NB4 (cell line): ENCODE measurements at places on chromosomes 2 and 18.

DNA sequence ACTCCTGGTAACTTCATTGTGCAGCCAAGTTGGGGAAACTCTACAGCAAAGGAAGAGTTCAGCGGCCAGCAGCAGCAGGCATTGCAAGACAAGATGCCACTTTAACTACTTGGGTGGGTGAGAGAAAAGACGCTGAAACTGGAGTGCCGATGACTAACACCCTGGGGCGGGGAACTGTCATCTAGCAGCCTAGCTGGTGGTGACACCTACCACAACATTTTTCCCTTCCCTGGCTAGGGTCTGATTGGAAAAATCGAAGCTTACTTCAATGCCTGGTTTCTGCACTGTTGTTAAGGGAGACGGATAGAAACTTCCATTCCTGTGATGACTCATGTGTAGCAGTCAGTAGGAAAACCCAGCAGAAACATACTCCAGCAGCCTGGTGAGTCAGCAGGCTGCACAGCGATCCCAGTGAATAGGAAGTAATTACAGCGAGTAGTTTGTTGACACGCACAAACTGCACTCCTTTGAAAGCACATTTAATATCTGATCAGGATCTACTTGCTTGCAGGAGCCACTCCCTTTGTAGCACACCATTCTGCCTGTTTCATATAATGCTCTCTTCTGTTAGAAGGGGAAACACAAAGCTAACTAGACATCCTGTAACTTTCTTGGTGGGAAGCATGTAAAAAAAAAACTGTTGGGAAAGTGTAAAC, 62.1 kb upstream of the MAPRE2 start:
- DNase-seq, result peak; percentile 87

GRCh38 chr2:240819126-240819857, 727 bp downstream of the KIF1A start:
- no peak for DNase-seq

DNA sequence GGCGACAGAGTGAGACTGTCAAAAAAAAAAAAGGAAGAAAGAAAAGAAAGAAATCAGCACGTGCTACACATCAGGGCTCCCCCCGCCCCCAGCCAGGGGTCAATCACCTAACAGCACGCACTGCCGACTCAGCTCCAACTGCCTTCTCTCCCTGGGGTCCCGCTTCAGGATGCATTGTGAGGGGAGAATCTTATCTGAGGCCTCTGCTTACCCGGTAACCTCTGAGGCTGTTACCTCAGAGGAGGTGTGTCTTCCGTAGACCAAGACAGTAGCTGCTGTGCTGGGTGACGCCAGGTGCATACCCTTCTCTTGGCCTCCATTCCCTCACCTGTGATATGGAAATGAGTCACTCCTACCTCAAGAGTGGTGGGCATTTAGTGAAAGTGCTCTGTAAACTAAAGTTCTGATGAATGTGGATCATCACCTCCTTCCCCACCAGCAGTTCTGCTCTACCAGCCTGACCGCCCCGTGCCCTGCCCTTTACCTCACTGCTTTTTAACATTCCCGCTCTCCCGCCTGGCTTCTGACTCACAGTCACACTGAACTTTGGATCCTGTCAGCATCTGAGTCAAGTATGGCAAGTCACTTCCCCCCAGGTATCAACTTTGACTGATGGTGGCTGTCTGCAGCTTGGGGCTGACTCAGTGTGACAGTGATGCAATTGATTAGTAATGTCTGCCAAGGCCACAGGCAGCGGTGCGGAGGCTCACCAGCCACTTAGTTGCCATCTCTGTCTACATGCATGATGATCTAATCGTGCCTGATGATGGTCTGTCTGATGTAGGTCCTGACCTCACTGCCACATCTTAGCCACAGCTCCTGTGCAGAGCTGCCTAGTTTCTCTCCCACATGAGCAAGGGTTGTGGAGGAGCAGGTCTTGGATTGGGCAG, 20.1 kb downstream of the ARID5A start:
- peak; percentile 60 for DNase-seq

DNA sequence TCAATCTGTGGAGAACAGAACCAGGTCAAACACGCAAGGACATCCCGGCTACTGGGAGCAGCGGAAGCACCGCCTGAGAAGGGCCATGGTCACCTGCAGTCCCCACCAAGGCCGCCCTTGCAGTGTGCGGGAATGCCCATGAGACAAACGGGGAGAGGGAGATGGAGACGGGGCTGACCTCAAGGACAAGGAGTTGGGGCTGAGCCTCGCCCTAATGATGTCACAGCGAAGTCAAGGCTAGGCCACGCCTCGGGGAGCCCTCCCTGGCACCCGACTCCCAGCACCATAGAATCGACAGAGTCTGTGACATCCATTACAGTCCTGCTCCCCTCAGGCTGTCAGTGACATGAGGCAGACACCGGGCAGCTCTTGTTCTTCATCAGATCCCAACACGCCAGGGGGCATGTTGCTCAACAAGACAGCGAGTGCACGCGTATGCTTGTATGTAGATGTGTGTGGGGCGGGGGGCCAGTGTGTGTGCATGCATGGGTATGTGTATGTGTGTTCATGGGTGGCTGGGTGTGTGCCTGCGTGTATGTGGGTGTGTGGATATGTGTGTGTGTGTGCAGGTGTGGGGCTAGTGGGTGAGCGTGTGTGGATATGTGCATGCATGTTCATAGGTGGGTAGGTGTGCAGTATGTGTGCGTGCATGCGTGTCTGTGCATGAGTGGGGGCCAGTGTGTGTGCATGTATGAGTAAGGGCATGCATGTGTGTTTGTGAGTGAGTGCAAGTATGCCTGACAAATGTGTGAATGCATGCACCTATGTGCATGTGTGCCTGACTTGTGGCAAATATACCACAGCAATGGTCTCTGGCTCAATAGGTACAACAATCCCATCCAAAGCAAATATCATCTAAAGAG, 57.0 kb downstream of the ANKMY1 start:
- DNase-seq, result no peak

- no peak for DNase-seq
These were observed 4.1 kb downstream of the TRIB2 start for GRCh38 chr2:12720754-12721378.

GRCh38 chr2:96679848-96680247, 37.3 kb downstream of the FER1L5 start:
- DNase-seq, result no peak

DNA sequence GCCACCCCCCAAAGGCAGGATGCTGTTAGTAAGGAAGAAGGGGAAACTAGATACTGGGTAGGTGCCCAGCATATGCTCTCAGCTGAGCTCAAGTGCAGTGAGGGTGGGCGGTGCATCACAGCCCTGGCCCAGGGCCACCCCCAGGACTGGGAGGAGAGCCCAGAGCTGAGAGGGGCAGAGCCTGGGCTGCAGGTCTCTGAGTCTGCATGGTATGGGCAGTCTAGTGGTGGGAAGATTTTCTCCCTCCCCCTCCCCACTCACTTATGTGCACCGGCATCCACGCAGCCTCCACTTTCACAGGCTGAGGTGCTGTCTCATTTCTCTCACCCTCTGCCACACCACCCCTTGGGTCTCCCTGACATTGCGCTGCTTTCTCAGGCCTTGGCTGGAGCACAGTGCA, 48.5 kb upstream of the CAB39 start:
- no peak for DNase-seq

GRCh38 chr2:240946046-240946445, 39.9 kb downstream of the CROCC2 start:
- no peak for DNase-seq

- DNase-seq, result no peak
These were observed 212.5 kb upstream of the GULP1 start for GRCh38 chr2:188079196-188079595.

DNA sequence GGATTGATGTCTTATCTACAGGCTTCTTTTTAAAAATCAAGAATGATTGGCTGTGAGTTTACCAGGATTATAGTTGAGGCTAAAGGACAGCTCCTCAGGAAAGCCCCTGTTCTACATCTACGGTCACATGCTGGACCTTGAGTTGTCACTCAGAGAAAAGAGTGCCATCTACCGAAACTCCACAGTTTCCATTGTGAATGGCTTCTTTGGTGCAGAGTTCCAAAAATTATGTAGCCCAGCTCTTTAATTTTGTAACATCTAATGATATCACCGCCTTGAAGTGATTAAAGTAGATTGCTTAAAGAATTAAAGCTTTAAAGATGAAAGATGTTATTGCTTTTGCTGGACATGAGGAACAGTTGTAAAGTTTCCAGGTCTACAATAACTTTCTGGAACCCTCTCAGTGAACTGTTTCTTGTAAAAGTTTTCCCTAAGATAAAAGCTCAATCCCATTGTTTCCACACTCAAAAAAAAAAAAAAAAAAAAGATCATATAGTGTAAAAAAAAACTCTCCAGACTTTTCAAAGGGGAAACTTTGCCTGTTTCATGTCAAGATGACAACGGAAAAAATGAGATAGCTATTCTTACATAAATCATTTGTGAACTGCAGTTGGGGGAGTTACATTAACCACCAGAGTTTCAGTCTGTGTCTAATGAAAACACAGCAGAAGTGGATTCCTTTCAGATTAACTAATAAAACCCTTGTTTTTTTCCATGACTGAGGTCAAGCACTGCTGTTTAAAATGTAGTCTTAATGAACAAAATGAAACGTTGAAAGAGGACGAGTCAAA, 4.3 kb downstream of the COL3A1 start:
- DNase-seq, result peak; percentile 1

DNA sequence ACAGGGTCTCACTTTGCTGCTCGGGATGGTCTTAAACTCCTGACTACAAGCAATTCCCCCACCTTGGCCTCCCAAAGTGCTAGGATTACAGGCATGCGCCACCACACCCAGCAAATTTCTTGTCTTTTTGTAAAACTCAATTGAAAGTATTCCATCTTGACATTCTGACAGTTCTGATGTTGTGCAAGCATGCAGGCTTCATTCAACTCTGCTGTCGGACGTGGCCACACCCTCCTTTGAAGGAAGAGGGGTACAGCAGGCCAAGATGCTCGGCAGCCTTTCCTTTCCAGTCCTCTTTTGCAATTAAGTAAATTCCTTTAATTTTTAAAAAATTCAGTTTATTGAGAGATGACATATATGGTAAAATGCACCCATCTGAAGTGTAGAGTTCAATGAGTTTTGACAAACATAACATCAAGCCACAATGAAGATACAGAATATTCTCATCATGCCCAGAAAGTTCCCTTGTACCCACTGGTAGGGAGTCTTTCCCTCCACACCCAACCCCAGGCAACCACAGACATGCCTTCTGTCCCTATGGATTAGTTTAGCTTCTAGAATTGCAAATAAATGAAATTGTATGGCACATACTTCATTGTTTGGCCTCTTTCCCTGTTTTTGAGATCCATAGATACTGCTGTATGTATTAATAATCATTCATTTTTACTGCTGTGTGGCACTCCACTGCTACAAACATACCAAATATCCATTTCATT, 33.1 kb downstream of the TUBB6 start:
- DNase-seq, result no peak

- DNase-seq, result no peak
These were observed 278.5 kb downstream of the CLIP4 start for GRCh38 chr2:29393676-29394075.

GRCh38 chr18:14925281-14925709, 177.3 kb downstream of the ANKRD30B start:
- DNase-seq, result no peak

- no peak for DNase-seq
These were observed 248.5 kb upstream of the ID2 start for GRCh38 chr2:8433390-8433789.

GRCh38 chr2:134231965-134232340, 21.9 kb upstream of the MGAT5 start:
- no peak for DNase-seq

DNA sequence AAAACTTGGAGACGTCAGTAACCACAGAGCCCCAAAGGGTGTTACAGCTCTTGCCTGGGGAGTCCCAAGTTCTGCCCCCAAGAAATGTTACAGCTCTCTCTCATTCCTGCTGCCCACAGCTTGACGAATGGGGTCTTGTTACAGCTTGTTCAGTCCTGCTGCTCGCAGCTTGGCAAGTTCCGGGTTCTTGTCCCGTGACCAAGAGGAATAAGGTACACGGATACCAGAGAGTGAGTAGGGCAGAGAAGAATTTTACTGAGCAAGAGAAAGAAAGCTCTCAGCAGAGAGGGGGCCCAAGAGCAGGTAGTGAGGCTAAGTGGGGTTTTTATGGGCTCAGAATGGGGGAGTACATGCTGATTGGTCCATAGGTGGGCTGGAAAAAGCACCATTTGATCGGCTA, 27.2 kb downstream of the SLC39A6 start:
- DNase-seq, result no peak

- DNase-seq, result no peak
These were observed 1291.6 kb upstream of the GYPC start for GRCh38 chr2:125364192-125364983.

DNA sequence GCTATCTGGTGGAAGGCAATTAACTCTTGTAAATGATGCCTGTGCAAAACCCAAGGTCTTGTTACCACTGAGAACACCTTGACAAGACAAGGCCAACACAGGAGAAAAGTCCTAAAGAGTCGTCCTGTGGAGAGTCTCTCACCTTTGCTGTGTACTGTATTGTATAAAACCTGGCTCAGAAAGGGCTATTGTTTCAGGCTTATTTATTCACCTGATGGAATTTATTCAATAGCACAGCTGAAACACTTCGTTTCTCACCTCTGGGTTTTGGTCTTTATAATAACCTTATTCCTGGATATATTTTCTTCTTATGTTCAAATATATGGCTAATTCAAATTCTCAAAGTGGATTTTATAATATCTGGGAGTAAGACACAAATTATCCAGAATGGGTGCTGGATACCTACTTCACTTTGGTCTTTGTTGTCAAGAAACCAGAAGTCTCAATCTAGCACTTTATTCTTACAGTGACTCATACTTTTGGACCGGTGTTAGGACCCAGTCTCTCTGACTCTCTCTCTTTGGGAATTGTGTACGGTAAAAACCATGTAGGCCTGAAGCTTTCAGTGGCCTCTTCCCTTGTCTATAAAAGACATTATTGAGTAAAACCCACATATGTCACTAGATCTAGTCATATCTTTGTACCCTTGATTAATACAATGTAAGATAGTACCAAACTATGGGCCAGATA, 16.1 kb upstream of the STAT4 start:
- no peak for DNase-seq

DNA sequence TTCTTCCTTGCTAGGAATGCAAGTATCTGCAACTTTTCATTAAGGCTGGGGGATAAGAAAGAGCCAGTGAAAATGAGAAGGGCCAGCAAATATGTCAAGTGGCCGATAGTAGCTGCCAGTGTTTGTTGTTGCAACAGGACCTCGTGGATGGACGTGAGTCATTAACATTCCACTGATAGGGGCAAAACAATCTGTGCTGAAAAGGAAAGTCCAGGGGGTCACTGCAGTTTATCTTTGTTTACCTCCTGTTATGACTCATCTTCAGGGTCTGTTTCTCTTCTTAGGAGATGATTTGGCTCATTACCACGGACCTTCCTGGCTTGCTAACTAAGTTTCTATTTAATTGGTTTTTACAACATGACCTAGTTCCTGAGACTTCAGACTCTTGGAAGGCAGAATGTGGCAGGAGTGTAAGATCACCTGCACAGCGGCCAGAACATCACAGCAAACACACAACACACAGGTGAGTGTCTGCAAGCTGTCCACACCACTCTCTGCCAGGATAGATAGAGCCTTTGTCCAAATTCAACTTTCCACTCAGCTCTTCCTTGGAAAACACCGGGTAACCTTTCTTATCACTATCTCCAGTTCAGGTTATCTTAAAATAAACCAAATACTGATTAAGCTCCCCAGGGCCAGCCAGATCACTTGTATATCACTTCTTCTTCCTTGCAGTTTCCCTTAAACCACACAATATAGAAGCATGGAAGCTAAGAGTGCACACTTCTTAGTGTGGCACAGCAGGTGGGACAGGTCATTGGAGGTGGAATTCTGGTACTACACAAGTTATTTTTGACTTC, 157.5 kb upstream of the LMAN1 start:
- DNase-seq, result no peak

GRCh38 chr2:49621016-49621415, 466.7 kb upstream of the FSHR start:
- DNase-seq, result no peak

- peak; percentile 28 for DNase-seq
These were observed 53.8 kb downstream of the TGOLN2 start for GRCh38 chr2:85273738-85274731.
